ENCODE measurements at places on chromosomes 11 and 22. TPM values are rescaled to one million over a fixed set of nuclear protein-coding genes. Genes with fewer than 3 reads are reported as not detected.
A peak's percentile ranks its signal among the peaks of the same experiment; 100 is the strongest.

DNA sequence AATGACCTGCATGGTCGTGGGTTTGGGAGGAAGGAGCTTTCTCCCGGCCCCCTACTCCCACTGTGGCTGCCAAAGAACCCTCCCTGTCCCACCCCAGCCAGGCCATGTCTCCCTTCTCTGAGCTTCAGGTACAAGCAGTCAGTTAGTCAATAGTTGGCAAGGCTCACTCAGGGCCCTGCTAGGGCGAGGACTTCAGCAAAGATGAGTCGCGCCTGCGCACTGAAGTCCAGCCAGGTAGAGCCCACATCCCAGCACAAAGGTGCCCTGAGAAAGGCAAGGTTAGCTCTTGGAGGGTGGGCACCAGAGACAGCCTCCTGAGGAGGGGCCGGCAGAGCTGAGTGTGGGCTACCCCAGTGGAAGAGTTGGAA lies 11.1 kb downstream of the C11orf86 start:
- no peak for DNase-seq

DNA sequence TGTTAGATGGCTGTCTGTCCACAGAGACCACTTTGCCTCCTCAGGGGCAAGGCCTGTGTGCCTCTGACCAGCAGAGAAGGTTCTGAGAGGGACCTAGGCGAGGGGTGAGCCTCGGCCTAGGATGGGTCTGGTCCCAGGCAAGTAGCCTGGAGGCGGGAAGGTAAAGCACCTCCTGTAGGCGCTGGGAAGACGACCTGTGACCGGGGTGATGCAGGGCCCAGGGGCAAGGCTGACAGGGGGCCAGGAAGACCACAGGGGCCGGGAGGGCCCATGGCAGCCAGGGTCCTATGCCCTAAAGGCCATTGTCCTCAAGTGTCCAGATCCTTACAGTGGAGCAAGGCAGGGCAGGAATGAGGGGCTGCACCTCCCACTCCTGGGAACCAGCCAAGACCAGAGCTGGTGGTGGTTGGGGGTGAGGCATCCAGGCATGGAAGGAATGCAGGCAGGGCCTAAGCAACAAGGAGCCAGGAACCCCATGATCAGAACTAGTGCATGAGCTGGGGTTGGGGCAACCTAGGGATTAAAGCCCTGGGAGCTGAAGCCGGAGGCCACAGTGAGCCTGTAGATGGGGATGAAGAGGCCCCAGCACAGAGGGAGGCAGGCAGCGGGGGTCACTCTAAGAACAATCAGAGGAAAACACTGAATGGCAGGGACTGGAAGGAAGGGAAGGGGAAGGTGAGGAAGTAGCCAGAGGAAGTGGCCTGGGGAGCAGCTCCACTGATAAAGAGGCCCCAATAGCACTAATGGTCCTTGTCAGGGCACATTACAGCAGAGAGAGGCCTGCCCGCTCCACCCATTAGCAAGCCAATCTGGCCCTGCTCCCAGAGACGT lies 32.9 kb upstream of the KLHL35 start:
- no peak for DNase-seq

Gene PGA5
- total RNA-seq = not detected

- DNase-seq = no peak
Measured at GRCh38 chr11:23590596-23591308, 730.5 kb upstream of the CCDC179 start.

DNA sequence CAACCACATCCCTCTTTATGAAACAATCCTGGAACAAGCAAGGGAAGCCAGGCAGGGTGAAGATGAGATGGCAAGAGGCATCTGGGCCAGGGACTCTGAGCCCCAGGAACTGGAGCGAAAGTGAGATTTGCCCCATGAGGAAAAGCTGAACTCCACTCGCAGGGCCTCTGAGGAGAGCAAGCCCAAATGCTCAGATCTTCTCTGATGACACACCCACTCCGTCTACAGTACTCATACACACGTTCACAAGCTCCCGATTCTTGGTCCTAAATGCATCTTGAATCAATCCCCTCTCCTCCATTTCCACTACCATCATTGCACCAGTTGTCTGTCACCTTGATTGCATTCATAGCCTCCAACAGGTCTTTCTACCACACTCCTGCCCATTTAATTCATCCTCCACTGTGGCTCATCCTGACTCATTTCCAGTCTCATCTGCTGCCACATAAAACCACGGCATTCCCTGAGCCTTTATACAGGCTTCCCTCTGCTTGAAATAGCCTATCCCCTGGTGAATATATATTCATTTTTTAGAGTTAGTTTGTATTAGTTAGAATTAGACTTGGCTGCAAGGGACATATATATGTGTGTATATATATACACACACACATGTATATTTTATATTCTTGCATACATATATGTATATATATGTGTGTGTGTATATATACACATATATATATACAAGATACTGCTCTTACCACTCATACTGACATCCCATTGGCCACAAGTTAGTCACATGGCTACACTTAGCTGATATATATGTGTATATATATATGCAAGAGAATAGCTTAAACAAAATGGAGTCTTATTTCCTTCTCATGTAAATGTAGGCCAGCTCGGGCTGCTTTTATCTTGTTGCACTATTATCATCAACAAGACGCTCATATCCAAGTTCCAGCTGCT lies 1.4 kb upstream of the APOA5 start:
- DNase-seq = no peak

DNA sequence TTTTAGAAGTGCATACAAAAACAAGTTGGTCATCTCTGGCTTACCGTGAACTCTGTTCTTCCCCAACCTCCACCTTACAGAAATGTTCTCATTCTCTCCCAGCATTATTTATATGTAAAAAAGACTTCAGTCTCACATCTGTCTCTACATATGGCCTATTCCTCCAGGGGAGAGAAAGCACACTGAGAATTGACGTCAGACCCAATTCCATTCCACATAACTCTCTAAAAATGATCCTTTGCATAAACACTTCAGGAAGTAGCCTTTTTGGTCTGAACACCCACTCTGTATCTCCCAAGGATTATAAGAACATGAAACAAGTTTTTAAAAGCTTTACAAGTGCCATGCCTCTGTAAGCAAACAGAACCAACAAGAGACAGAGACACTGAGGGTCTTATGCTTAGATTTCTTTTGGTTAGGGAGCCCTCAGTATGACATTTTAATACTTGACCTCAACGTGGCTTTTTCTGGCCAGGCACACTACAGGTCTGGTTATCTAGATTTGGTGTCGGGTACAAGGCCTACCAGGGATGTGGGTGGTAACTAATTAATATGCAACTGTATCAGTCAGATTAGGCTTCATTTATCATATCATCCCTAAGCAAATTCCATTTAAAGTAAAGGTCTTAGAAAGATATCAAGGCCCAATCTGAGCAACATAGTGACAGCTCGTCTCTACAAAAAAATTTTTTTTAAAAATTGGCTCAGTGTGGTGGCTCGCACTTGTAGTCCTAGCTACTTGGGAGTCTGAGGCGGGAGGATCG lies 48.5 kb upstream of the PPP2R1B start:
- no peak for DNase-seq

GRCh38 chr22:20299746-20300136 lies 20.1 kb downstream of the DGCR6L start:
- no peak for DNase-seq

DNA sequence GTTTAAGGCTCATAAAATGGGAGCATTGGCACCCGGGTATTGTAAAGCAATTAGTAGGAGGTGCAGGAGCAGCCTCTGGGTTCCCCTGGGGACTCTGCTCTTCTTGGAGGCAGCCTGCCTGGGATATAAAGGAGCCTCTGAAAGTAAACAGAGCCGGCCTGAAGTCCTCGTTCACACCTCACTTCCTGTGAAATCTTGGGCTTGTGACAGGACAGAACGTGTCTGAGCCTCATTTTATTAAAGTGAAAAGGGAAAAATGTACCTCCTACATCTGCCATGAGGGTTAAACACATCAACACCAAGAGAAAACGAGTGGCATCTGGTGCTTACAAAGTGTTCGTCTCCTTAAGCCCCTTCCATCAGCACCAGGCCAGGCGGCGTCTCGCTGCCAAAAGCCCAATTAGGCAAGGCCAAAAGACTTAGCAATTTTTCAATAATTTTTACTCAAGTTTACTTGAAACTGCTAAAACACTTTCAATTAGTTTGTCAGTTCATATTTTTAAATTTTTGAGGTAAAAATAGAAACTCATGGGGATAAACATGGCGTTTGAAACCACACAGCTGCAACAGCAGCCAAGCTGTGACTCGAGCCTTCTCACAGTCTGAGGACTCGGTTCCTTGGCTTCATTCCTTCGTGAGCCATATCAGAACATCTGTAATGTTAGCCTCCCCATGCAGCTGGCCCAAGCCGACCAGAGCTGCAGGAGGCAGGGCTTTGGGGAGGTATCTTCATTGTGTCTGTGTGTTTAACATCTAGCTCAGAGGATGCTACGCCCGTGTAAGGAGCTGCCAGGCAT lies 33.6 kb downstream of the MAP6 start:
- DNase-seq = peak; percentile 22

- DNase-seq = no peak
Measured at GRCh38 chr22:21984793-21985192, 2.2 kb upstream of the TOP3B start.

Gene MADD
- total RNA-seq = 35.5 TPM

DNA sequence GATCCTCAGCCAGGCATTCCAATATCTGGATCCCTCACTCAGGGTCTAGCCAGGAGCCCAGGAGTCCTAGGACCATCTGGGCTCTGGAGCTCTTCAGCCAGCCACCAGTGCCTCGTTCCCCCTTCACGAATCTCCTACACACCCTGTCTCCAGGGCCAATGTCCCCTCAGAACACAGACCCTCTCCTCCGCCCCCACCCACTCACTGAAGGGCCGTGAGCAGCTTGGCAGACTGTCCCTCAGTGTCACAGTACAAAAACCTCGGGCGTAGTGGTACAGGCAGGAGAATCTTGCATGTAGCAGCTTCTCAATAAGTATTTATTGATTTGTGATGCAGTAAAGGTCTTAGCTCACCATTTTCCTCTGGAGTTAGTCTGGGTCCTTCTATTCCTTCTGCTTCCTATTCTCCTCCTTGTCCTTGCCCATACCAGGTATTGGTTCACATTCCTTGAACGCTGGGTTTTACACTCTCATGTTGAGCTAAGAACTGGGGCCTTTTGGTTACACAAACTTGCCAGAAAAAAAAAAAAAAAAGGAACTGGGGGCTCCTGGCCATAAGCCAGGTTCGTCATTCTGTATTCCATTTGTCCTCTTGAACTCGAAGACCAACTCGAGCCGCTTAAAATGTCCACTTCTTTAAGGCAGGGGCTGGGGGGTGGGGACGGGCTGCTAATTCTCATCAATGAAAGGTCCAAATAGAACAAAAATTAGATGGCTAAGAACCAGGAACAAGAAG lies 2.3 kb downstream of the CXCR5 start:
- no peak for DNase-seq

DNA sequence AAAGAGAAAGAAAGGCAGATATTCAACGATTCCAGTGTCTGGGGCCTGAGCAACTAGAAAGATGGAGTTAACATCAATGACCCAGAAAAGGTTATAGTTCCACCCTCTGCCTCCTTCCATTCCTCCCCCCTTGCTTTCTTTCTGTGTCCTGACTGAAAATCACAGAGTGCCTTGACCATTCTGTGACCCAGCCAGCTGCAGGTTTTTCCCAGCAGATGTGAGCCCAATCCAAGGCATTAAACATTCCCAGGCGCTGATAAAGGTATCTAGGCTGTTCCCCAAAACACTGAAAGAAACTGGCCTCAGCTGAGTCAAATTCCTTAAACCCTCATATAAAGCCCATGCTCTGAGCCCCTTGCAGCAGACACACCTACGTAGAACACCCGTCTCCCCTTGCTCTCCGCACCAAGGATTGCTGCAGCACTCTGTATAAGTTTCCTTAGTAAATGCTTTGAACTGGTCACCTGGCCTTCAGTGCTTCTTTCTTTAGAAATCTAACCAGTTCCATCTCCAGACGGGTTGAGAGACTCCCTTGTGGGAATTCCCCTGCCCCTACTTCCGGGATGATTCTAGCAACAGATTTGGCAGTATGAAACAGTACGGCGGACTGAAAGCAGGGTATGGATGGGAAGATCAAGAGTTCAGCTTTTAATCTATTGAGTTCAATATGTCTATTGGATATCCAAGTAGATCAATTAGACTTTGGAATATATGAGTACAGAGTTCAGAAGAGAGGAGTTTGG lies 48.8 kb upstream of the ZC3H12C start:
- DNase-seq = peak; percentile 26

Gene MIOX
- total RNA-seq = not detected

Gene CDCA5
- 51.7 TPM for total RNA-seq

DNA sequence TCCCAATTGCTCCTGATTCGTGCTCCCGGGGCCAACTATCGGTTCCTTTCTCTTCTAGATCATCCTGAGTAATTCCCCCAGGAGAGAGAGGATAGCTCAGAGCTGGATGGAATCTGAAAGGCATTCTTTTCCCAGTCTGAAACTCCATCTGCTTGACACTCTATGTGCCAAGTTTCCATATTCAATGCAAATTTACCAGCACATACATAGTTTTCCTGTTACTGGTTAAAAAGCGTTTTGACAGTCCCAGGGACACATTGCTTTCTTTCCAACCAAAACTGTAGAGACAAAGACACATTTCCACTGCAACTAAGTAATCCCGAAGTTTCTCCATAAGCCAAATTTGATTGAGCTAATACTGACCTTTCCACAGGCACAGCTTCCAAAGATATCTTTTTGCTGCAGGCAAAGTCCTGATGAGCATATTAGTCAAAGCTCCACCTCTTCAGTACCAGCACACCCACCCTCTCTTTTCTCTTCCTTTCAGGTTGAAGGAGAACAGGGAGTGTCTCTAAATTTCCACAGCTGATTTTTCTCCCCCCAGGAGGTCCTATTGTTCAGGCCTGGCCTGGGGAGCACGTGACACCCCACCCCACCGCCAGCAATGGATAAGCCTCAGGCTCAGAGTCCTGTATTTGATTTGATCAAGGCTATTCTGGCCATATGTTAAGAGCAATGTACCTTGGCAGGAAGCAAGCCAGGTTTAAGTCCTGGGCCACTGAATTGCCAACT lies 9.7 kb upstream of the ANKK1 start:
- no peak for DNase-seq

GRCh38 chr11:134365011-134365925 lies 33.5 kb downstream of the GLB1L2 start:
- DNase-seq = no peak

DNA sequence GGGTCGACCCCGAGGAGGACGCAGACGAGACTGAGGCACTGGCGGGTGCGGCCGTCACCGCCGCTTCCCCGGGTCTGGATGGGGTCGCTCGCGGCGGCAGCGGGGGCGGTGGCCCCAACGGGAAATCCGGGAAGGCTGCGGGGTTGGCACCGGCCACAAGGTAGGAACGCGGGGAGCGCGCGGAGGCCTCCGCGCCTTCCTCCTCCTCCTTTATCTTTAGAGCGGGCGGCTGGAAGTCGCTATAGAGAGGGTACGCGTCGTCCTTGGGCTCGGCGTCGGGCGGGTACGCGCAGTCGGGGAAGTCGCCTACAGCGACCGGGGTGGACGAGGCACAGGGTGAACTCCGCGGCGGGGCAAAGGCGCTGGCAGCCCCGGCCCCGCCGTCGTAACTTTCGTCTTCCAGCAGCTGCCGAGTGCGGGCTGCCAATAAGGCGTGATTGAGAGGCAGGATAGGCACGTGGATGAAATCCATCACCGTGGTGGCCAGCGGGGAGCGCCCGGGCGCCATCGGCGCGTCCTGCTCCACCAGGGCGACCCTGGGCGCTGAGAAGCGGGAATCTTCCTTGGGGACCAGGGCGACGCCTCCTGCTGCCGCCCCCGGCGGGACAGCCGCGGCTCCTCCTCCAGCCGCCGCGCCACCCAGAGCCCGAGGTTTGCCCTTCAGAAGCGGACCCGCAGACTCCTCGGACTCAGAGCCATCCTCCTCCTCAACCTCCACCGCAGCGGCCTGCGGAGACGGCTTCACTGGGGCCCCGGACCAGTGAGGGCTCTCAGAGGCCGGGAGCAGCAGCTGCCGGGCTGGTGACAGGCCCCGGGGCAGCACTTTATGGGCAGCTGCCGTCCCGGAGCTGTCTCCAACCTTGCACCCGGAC lies 1.7 kb downstream of the PGR start:
- peak; percentile 21 for DNase-seq

GRCh38 chr22:48277868-48278581 lies 1515.6 kb downstream of the TBC1D22A start:
- DNase-seq = peak; percentile 54
